ENCODE measurements at places on chromosomes 4 and X.

DNA sequence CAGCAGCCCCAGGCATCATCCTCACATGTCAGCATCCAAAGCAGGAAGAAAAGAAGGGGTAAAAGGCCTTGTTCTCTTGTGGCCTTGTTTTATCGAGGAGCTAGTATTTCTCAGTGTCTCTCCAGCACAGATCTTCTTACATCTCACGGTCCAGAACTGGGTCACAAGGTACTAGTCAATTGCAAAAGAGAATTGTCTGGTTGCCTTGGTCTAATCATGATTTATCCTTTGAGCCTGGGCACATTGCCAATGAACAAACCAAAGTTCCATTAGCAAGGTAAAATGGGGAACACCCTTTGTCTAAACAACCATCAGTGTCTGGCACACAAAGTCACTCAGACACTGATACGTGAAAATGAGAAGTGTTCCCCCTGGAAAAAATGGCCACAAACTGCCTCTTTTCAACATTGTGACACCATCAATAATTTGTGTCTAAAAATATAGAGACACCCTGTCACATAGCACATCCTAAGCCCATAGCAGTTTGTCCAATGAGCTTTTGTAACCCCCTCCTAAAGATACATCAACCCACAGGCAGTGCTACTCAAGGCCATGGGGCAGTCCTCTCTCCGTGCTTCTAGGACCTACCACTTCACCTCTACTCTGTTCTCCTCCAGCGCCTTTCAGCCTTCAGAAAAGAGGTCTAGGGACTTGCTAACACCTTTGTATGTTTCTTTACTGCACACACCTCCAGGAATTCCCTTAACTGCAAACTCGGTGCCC is 534.4 kb downstream of the MID1IP1 start:
- no peak for DNase-seq

GRCh38 chrX:12975991-12976558 is 1.2 kb downstream of the TMSB4X start:
- DNase-seq, result no peak

- no peak for DNase-seq
Measured at GRCh38 chr4:90181644-90182043, 54.5 kb downstream of the CCSER1 start.

- DNase-seq, result no peak
Measured at GRCh38 chr4:182351485-182351884, 108.3 kb downstream of the TENM3 start.

DNA sequence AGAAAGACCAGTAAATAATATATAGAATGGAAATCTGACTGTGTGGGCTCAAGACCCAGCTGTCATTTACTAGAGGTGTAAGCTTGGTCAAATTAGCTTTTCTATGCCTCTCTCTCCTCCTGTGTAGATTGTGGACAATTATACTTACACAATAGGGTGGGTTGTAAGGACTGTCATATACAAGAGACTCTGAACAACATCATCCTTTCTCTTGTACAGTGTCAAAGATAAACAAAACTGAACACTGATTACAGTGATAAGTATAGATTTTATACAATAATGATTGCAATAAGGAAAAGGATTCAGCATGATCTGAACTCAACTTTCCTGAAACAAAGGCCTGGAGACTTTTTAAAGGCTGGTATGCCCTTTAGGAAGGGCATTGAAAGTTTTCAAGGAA is 429.2 kb upstream of the HS3ST1 start:
- DNase-seq, result no peak

DNA sequence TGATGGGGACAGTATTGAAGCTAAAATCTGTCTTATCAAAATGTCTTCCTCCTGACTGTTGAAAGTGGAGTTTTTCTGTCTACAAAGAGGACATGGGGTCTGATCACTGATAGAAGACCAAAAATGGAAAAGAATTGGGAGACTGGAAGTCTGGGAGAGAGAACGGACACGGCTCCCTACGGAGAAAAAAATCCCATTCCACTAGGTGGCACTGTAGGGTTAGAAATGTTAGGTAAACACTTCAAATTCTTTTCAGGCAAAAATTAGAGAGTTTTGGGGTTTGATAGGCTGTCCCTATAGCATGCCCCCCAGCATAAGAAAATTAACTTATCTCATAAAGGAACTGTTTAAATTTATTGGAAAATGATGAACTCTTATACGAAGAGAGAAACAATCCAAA is 200.5 kb downstream of the FAM133A start:
- no peak for DNase-seq

DNA sequence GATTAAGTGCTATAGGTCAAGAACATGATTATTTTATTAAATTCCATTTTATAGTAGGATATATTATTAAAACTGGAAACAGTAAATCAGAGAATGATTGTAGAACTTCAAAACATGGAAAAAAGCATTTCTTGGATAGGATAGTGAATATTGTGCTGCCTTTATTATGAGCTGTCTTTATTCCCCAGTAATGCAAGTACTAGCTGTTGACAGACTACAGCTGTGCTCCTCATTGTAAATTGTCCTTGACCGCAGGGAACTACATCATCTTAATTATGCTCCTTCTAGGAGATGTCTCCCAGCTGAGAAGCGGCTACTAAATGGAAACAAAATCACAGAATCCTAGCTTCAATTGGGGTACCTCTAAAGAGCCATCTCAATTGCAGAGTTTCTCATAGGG is 1457.2 kb upstream of the PCDH7 start:
- no peak for DNase-seq

DNA sequence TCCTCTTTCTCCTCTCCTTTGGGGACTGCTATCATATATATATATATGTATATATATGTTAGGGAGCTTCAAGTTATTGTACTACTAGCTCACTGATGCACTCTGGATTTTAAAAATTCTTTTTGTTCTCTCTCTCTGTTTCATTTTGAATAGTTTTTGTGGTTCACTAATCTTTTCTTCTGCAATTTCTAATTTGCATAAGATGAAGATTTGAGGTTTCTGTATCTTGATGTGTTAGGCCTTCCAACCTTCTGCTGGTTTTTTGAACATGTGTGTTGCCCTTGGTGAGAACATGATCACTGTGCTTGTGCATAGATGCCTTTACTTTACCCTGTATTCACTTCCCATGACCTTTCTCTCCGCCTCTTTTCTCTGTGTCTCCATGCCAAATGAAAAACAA is 7.8 kb upstream of the ZNF718 start:
- DNase-seq, result no peak

GRCh38 chr4:70895811-70896491 is 6.2 kb upstream of the MOB1B start:
- DNase-seq, result no peak

GRCh38 chrX:40240844-40241243 is 143.1 kb upstream of the BCOR start:
- no peak for DNase-seq

DNA sequence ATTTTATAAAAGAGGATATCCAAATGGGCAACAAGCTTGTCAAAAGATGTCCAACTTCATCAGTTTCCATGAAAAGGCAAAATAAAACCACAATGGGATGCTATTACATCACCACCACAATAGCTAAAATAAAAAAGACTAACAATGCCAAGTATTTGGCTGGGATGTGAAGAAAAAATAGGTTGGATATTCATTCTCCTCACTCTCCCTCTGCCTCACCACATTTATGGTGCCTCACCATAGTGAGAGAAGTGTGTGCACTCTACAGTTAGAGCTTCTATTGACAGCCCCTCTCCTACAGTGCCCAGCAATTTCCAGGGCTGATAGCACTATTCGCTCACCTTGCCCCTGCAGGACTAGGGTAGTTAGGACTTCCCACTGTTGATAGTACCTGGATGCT is 25.5 kb downstream of the VEGFC start:
- DNase-seq, result no peak

DNA sequence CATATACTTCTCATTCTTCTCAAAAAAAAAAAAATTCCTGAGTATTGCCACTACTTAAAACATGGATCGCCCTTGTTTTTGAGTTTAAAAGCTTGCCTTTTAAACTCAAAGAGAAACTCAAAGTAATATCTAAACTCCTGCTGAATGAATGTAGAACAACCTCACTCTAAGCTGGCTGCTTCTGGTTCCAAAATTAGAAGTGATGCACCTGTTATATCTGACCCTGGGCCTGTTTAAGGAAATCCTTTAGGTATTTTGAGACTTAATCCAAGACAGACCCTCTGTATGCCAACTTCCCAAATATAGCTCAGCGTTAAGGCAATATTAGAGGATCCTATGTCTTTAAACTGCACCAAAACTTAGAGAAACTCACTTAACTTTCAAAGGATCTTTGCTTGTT is 1.8 kb upstream of the OTUD4 start:
- no peak for DNase-seq

- no peak for DNase-seq
Measured at GRCh38 chrX:17737710-17737985, 355 bp downstream of the SCML1 start.

DNA sequence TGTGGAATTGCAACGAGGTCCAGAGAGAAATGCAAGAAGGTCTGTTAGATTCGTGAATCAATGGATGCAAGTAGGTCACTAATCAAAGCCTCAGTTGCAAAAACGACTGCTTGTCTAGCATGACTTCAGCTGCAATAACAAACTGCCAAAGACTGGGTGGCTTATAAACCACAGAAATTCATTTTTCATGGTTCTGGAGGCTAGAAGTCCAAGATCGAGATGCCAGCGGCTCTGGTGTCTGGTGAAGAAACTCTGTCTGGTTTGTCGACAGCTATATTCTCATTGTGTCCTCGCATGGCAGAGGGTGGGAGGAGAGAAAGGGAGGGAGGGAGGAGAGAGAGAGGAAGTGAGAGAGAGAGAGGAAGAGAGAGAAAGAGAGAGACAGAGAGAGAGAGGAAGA is 114.7 kb downstream of the MXRA5 start:
- no peak for DNase-seq

GRCh38 chrX:151570561-151570960 is 7.1 kb downstream of the PASD1 start:
- DNase-seq, result no peak

- DNase-seq, result no peak
Measured at GRCh38 chr4:159428293-159428692, 325.4 kb downstream of the RAPGEF2 start.

DNA sequence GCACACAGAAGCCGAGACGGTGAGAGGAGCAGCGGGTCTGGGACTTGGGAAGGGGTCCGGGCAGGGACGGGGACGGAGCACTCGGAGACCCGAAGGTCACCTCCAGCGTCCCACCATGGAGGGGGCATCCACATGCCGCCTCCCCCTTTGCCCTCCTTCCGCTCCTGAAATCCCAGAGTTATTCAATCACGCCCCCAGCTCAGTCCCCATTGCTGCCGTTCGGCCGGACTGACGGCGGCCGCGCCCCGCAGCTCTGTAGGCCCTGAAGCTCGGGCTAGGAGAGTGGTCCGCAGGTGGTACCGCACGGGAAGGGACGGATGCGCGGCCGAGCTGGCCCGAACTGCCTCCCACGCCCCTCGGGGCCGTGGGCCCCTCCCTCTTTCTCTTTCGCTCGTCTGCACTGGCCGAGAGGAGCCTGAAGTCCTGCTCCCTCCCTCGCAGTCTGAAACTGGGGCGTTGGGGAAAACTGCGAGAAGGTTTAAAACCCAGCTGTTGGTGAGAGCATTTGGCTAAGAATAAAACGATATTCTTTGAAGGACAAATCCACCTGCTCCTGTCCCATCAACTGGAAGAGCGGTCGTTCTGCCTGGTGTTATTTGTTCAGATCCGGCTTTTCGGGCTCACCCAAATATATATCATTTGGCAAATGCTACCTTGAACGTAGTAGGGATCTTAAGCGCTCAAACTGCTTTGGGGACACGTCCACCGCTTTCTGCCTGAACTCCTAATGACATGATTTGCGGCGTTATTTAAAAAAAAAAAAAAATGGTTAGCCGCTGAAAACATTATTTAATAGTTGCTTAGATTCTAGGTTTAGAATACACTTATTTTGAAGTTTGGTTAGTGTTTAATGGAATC is 719 bp downstream of the USO1 start:
- peak; percentile 14 for DNase-seq

- DNase-seq, result peak; percentile 14
Measured at GRCh38 chrX:56800801-56801200, 71.8 kb downstream of the NBDY start.

DNA sequence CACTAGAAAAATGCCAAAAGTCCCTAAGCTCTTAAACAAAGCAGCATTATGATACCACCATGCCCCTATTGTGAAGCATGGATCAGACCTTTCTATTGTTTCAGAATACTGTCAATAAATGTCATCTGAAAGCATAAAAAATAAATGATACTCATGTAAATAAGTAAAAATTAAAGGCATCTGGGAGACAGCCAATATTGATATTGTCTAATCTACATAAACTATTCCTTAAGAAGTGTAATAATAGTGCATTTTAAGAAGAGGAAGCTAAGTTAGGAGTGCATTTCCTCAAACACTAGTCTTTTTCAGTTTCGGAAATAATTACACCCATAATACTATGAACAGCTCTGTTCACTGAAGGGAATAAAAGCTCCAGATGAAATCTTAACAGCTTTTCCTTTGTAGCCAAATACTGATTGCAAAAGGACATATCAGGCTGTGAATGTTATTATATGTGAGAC is 181.6 kb downstream of the SPOCK3 start:
- DNase-seq, result no peak

- DNase-seq, result no peak
Measured at GRCh38 chr4:135282676-135283075, 1081.1 kb upstream of the PABPC4L start.

DNA sequence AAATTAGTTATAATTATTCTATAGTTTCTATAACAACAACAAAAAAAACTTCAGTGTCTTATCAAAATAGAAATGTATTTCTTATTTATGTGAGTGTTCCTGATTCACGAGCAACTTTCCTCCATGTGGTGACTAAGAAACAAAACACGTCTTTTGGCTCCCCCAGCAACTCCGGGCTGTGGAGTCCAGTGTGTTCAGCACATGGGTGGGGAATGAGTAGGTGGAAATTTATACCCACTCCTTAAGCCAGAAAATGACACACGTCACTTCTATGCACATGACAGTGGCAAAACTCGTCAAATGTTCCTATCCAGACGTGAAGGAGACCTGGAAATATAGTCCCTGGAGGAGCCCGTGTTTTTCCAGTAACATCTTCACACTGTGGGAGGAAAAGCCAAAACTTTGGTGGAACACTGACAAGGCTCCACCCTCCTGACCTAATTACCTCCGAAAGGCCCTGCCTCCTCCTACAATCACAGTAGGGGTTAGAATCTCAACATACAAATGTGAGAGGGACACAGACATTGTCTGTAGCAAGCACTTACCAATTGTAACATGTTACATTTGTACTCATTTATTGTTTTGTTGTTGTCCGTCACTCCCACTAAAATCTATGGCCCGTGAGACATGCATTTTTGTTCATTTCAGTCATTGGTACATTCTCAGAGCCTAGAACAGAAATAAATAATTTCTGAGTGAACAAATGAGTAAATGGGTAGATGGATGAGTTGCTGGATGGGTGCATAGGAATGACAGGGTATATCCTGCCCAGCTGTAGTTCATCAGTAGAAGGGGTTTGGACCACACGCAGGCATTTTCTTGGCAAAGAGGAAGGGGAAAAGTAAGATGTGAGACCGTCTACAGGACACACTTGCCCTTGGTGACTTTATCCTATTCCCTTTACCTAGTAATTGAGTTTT is 605.8 kb upstream of the TENM3 start:
- DNase-seq, result no peak

- no peak for DNase-seq
Measured at GRCh38 chr4:168871632-168872031, 138.4 kb downstream of the CBR4 start.

GRCh38 chr4:139589336-139590018 is 33.5 kb upstream of the SETD7 start:
- no peak for DNase-seq

Measured in activated naive CD8-positive, alpha-beta T cell treated with anti-CD3 and anti-CD28 coated beads, Interleukin-2, amount 50 U/mL, for 16 hours (primary cell).